ENCODE measurements at places on chromosomes 1 and 21. TPM values are rescaled to one million over a fixed set of nuclear protein-coding genes. Genes with fewer than 3 reads are reported as not detected.

DNA sequence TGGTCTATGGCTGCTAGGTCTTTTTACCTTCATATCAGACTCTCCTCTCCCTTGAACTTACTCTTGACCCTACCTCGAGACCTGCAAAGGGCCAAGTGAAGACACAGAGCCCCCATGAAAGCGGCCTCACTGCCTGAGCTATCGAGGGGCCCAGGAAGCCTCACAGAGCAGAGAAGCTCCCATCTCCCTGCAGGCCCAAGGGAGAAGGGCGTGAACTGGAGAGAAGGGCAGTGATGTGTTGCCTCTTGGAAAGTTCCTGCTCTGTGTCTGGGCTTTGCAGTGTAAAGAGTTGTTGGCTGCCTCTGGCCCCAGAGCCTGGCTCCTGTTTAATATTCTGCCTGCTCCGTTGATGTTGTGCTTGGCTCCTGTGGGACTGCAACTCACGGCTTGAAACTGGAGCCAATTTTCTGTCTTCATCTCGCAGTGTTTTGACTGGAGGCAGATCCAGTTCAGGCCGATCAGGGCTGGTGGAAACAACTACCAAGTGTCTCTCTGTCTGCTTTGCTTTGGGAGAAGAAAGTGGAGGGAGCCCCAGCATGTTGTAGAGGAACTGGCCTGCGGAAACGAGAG, 4.3 kb downstream of the SERTAD4 start:
- no peak for DNase-seq

The TFB2M gene
- 41.7 TPM for total RNA-seq

- no peak for DNase-seq
These were observed 80.9 kb upstream of the BACH1 start for GRCh38 chr21:29217818-29218291.

- DNase-seq, result no peak
These were observed 133.3 kb upstream of the IPO9 start for GRCh38 chr1:201695607-201696006.

The ZC3H12A gene
- total RNA-seq, result 64.8 TPM

The GPR52 gene
- 0.57 TPM for total RNA-seq

DNA sequence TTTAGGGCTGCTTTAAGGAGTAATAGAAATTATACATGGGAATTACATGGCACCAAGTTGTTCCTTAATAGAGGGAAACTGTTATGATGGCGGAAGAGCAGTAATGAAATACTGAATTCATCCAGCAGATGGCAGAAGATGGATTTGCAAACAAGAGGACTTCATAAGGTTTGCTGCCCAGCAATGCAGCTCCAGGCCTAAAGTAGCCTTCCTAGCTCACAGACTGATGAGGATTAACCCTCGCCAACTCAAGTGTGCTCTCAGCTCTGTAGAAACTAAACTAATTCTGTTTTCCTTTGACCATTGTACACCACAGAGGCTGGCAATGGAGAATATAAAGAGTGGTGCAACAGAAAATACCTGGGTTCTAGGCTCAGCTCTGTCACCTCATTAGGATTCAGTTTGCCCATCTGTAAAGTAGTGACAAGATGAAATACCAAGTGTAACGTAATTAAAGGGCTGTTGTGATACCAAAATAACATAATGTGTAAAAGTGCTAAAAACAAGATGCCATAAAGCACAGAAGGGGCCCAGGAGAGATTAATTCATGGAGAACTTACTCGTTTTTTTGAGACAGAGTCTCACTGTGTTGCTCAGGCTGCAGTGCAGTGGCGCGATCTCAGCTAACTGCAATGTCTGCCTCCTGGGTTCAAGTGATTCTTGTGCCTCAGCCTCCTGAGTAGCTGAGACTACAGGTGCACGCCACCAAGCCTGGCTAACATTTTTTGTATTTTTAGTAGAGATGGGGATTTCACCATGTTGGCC, 102.4 kb upstream of the SERBP1 start:
- DNase-seq, result no peak

DNA sequence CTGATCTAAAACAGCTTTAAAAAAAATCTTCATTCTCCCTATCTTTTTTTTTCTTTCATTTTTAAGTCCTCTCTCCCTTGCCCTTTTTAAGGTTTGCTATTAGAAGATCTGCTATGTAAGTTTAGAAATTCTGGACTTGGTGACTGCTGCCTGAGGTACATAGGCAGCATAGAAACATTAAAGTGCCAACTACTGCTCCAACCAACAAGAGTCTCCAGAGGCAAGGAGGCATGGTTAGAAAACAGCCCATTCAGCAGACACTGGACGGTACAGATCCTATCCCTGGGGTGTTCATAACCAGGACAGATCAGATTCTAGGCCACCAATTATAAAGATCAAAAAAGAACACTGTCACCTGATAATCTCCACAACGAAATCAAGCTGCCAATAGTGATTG, 36.6 kb downstream of the GPR3 start:
- no peak for DNase-seq

DNA sequence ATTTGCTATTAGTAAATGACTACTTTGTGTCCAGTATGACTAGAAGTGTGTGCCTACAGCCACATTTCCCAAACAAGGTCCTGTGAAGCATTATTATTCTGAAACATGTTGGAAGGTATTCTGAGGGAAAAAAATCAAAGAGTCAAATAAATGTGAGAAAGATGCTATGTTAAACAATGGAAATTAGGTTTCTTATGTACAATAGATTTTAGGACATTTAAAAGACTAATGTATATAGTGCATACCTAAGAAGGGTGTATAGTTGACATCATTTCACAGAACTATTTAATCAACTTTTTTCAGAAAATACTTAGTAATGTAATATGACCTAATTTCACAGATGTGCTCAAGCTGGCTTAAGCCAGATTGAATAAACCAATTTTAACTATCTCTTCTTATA, 582.5 kb downstream of the USP25 start:
- no peak for DNase-seq

DNA sequence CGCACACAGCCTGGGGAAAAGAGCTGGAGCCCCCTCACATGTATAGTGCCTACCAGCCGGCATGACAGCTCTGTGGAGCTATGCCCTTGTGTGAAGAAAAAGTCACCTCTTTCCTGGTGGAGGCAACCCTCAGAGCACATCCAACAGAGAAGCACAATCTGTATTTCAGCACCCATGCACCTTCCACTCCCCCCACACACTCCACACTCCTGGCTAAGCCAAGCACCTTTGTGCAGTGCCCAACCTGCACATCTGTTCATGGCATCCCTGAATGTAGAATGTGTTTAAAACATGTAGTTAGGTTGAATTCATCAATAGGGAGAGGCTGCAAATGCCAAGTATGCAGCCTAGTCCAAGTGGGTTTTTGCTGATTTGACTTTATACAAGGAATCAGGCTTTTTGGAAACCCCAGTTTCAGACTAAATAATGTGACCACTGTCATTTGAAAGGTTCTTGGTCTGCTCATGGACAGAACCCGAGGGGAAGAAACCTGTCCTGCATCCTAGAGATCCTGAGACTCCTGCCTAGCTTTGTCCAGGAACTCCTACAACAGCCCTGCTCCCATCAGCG, 197.1 kb downstream of the TOMM20 start:
- no peak for DNase-seq

The PBX1 gene
- total RNA-seq, result 0.48 TPM

- DNase-seq, result no peak
These were observed 10.7 kb upstream of the ELOA start for GRCh38 chr1:23732363-23733224.

- DNase-seq, result no peak
These were observed 52.7 kb upstream of the GCLM start for GRCh38 chr1:93961906-93962305.

- no peak for DNase-seq
These were observed 582.4 kb downstream of the PLA2G4A start for GRCh38 chr1:187411118-187411517.

The DPT gene
- total RNA-seq, result not detected

GRCh38 chr1:92944901-92945747, 16.1 kb downstream of the DIPK1A start:
- no peak for DNase-seq

The IRF6 gene
- total RNA-seq, result 0.11 TPM

DNA sequence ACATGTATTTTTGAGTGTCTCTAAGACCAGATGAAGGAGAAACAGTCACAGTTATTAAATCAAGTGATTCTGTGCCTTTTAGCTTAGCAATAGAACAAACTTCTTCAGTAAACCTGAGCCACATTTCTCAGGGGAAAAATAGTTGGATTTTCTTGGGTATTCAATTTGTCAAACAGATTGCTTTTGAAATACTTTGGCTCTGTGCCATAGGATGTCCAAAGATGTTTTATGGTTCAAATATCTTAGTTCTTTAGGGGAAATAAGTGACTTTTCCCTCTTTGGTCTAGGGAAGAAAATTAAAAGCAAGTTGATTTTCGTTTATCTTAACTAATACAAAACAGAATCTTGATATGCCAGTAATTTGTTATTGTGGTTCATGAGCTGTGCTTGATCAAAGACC, 125.9 kb downstream of the ATP5PO start:
- DNase-seq, result no peak

DNA sequence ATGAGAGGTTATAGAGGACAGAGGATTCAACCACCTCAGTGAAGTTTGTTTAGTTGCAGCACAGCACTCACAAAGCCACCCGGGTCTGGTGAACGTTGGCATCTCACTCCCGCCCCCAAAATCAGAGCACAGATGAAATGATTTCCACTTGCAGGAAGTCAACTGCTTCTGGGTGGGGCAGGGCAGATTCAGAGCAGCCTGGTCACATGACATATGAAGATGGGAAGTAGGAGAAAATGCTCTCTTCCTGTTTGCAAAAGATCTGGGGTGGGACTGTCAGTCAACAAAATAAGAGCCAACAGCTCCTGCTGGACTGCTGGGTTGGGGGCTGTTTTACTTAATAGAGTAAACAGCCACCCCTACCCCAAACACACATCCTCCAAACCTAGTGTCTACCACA, 43.2 kb downstream of the LRRC71 start:
- peak; percentile 10 for DNase-seq

The GUCA2B gene
- not detected for total RNA-seq

DNA sequence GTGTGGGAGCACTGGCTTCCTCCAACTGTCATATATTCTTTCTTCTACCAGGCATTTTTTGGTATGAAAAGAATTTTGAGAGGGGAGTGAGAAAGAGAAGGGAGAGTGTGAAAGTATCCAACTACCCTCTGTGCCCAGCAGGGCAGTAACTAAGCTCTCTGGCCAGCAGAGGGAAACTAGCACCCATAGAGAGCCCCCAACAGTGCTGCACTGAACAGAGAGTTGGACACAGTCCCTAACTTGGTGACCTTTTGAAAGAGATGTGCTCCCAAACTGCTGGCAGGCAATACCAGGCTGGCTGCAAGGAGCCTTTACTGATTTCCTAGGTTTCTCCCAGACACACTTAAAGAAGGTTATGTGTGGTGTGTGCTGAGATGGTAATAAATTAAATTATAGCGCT, 118.8 kb upstream of the PBX1 start:
- no peak for DNase-seq

GRCh38 chr1:32239337-32239736, 7.7 kb upstream of the FAM167B start:
- DNase-seq, result no peak

GRCh38 chr21:30577766-30578165, 12.4 kb downstream of the KRTAP22-2 start:
- DNase-seq, result no peak

- DNase-seq, result no peak
These were observed 24.6 kb downstream of the PROX1 start for GRCh38 chr1:214012418-214012817.

GRCh38 chr1:203378556-203379245, 27.8 kb upstream of the FMOD start:
- no peak for DNase-seq

All from activated T-cell treated with anti-CD3 and anti-CD28 coated beads, Interleukin-2, amount 50 U/mL, for 4 hours (primary cell).